SK-N-SH (cell line): ENCODE measurements at places on chromosomes 5 and 9. TPM values are rescaled to one million over a fixed set of nuclear protein-coding genes. Genes with fewer than 3 reads are reported as not detected.

The IRX2 gene
- not detected in 2 replicates for polyA plus RNA-seq

The DNAJC21 gene
- polyA plus RNA-seq, result 8.8 and 9.7 TPM in 2 replicates

The C7 gene
- polyA plus RNA-seq, result 11.1 and 38.1 TPM in 2 replicates

The GADD45G gene
- 1.3 and 1.8 TPM in 2 replicates for polyA plus RNA-seq

The LTC4S gene
- polyA plus RNA-seq, result 0.34 and 0.43 TPM in 2 replicates

The MSX2 gene
- polyA plus RNA-seq, result 5.1 and 5.8 TPM in 2 replicates

The CCDC183 gene
- polyA plus RNA-seq, result 5.3 and 6.8 TPM in 2 replicates

The ANKRD31 gene
- 0.05 and 0.06 TPM in 2 replicates for polyA plus RNA-seq

The TAF11L5 gene
- not detected in 2 replicates for polyA plus RNA-seq

The GCNT4 gene
- polyA plus RNA-seq, result 0.02 and 0.03 TPM in 2 replicates

The RASGEF1C gene
- not detected in 2 replicates for polyA plus RNA-seq

The UAP1L1 gene
- polyA plus RNA-seq, result 3.2 and 5.6 TPM in 2 replicates

The FCN2 gene
- not detected in 2 replicates for polyA plus RNA-seq

The CATSPER3 gene
- polyA plus RNA-seq, result 0.26 and 0.37 TPM in 2 replicates

The MYOT gene
- polyA plus RNA-seq, result 0.02 and 0.06 TPM in 2 replicates

The SLC6A19 gene
- polyA plus RNA-seq, result not detected in 2 replicates

The DEPDC1B gene
- polyA plus RNA-seq, result 4.2 and 4.7 TPM in 2 replicates

The SMIM23 gene
- not detected in 2 replicates for polyA plus RNA-seq

The TLE1 gene
- 33.0 and 34.8 TPM in 2 replicates for polyA plus RNA-seq

The SPINK6 gene
- not detected in 2 replicates for polyA plus RNA-seq

The GMCL2 gene
- not detected in 2 replicates for polyA plus RNA-seq

The CDH9 gene
- not detected in 2 replicates for polyA plus RNA-seq

The FAM120A gene
- polyA plus RNA-seq, result 50.0 and 58.6 TPM in 2 replicates

The RFK gene
- 7.2 and 9.3 TPM in 2 replicates for polyA plus RNA-seq

The SETX gene
- 12.3 and 15.0 TPM in 2 replicates for polyA plus RNA-seq

The INSL4 gene
- polyA plus RNA-seq, result not detected in 2 replicates

The OSMR gene
- 55.9 and 56.0 TPM in 2 replicates for polyA plus RNA-seq

The STING1 gene
- polyA plus RNA-seq, result 98.4 and 119 TPM in 2 replicates

The CCT5 gene
- 378 and 472 TPM in 2 replicates for polyA plus RNA-seq

The ARL14EPL gene
- polyA plus RNA-seq, result not detected in 2 replicates

The THBS4 gene
- 0.58 and 1.1 TPM in 2 replicates for polyA plus RNA-seq

The MLANA gene
- polyA plus RNA-seq, result not detected in 2 replicates
